Stimulated activated CD4-positive, alpha-beta T cell treated with anti-CD3 and anti-CD28 coated beads, Interleukin-1b, Interleukin-23, amount 100 ng/mL, for 4 hours (primary cell): ENCODE measurements at places on chromosomes 7 and 10.

- DNase-seq, result no peak
These were observed 17.9 kb upstream of the BMPER start for GRCh38 chr7:33887266-33887975.

GRCh38 chr10:13946209-13946460 is 359.4 kb downstream of the PRPF18 start:
- no peak for DNase-seq

DNA sequence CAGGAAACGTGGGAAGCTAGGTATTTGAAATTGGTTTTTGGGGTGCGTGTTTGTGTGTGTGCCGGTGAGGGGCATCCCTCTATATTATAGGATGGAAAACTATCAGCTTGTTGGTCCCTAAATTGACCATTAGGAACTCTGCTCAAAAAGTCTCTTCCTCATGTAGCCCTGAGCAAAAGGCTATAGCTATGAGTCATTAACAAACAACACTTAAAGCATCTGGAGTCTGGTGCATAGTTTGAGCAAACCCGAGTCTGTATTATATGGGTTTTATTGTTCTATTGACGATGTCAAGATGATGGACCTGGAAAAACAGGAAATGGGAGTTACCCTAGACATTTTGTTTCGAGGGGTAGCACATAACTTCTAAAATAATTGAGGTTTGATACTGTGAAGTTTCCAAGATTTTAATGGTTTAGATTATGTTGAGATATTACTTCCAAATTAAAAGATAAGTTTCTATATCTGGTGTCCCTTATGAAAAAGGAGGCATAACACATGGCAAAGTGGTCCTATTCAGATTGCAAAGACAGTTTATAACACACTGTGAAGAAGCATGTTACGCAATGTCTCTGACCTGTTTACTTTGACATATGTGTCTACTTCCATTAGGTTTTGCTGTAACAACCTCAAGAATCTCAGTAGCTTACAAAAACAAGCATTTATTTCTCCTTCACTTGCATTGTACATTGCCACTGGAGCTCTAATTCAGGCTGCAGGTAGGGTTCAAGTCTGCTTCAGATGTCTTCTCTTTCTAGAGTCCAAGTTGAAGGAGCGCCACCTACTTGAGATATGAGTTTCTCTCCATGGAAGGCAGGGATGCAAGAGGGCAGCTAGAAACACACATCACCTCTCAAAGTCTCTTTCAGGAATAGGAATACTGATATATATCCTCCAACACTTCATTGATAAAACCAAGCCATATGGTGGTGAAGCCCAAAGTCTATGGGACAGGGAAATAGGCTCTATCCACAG is 357.7 kb downstream of the PHF14 start:
- DNase-seq, result no peak

DNA sequence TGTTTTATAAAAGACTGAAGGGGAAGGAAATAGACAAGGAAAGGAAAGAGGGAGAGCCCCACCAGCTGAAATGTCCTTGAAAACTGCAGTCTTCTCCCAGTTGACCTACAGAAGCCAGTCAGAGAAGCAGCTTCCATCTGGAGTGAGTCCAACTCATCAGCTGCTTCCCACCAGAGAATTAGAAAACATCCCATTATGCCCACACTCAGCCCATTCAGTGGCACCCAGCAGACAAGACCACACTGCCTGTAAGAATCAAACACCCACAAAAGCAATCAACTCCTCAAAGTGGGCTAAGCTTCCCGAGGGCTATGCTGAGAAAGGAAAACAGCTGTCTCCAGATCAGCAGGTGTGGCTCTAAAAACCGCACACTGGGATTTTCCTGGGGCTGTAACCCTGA is 29.6 kb upstream of the TMEM213 start:
- no peak for DNase-seq

GRCh38 chr7:27184337-27185012 is 557 bp downstream of the HOXA11 start:
- no peak for DNase-seq

- DNase-seq, result no peak
These were observed 27.8 kb upstream of the ITGB8 start for GRCh38 chr7:20302891-20303290.

DNA sequence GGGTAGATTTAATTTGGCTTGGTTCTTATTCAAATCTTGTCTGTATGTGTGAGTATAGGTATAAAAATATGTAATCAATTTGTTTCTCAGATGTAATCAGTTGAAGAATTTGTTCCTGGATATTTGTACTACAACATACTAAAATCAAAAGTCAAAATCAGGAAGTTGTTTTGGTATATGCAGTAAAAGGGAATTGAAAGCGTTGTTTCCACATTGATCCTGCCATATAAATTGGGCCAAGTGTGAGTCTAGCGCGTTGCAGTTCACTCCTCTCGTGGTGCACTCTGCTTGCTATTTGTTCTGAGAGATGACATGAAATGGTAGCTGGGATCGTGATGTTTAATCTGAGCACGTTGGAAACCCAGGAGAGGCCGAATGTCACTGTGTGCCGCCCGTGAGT is 55.9 kb downstream of the SHH start:
- no peak for DNase-seq

DNA sequence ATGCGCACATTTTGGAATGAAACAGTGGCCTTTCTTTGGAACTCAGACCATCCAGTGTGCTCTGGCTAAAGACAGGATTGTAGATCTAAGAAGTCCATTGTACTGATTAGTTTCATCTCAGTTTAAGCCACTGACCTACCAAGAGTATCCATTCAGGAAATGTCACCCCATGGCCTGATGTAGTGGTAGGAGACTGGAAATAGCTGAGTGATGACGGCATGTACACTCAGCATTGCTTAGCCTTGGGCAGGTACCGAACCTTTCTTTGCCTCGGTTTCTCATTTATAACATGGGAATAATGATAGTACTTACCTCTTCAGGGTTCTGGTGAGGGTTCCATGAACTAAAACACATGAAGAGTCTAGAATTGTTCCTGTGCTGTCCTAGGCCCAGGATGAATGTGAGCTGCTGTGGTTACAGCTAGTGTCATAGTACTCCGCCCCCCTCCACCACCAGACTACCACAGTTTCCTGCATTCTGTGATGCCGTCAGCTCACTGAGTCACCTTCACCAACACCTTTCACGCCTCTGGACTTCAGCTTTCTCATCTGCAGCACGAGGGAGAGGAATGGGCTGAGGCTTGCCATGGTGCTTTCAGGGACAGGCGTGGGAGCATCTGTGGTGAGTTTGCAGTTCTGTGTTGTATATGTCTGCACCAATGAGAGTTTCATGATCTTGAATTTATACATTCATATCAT is 484.0 kb upstream of the GALNT17 start:
- DNase-seq, result peak; percentile 30

DNA sequence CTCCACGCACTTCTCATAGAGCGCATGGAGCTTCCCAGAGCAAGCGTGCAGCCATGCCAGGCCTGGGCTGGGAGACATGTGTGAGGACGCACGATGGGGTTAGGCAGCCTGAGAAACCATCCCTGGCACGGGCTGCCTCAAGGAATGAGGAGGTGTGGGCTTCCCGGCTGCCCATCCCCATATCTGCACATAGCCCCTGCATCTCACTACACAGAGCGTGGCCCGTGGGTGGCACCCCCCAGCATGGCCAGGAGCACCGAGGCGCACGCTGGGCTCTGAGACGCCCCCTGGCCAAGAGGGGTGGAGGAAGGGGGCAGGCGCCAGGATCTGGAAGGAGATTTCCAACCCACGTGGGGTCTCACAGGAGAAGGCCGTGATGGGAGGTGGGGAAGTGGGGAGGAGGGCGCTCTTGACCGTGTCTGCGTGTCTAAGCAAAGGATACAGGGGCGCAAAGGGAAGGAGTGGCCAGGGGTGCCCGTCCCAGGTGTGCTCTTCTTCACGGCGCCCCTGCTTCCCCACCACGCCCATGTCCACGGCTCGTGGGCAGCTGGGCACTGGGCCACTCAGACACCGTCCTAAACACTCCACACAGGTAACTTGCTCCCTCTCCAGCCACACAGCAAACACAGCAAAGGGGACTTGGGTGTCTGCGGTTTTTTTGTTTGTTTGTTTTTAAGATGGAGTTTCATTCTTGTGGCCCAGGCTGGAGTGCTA is 340.5 kb downstream of the PTPRN2 start:
- no peak for DNase-seq

DNA sequence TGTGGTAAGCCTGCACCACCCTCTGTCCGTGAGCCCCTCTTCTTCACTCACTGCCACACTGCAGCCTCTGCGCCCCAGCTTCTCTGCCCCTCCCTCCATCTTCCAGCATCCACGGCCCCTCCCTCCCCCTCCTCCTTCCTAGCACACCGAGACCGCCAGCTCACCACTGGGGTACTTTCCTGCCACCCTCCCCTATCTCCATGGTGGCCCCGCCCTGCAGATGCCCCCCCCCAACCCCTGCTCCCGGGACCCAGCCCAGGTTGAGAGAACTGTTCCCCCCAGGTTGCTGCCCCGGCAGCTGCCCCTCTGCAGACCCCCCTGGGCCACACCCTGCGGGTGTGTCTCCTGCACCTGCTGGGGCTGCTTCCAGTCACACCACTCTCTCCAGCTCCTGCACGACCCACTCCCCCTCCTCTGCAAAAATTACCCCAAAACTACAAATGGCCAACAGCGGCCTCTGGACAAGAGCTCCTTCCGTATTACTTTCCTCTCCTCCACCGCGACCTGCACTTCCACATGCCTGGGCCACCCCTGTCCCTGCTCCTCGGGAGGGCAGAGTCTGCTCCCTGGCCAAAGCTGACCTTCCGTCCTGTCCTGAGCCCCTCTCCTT is 209.2 kb upstream of the PPP2R2D start:
- no peak for DNase-seq

- no peak for DNase-seq
These were observed 3.3 kb downstream of the ZNF503 start for GRCh38 chr10:75398200-75398691.

GRCh38 chr10:77494327-77494726 is 143.3 kb downstream of the KCNMA1 start:
- no peak for DNase-seq

GRCh38 chr10:128125944-128126764 is at the start of gene MKI67:
Gene MKI67, minus strand, starts transcription at chr10:128126423. Its CDS starts 756 bp downstream, at chr10:128125667.
- DNase-seq, result peak; percentile 87

GRCh38 chr10:12924911-12925310 is 76.6 kb downstream of the CCDC3 start:
- DNase-seq, result no peak

GRCh38 chr7:92639213-92639896 is 49.2 kb upstream of the FAM133B start:
- DNase-seq, result no peak

- DNase-seq, result no peak
These were observed 272.5 kb downstream of the SEMA3A start for GRCh38 chr7:83921941-83922607.

DNA sequence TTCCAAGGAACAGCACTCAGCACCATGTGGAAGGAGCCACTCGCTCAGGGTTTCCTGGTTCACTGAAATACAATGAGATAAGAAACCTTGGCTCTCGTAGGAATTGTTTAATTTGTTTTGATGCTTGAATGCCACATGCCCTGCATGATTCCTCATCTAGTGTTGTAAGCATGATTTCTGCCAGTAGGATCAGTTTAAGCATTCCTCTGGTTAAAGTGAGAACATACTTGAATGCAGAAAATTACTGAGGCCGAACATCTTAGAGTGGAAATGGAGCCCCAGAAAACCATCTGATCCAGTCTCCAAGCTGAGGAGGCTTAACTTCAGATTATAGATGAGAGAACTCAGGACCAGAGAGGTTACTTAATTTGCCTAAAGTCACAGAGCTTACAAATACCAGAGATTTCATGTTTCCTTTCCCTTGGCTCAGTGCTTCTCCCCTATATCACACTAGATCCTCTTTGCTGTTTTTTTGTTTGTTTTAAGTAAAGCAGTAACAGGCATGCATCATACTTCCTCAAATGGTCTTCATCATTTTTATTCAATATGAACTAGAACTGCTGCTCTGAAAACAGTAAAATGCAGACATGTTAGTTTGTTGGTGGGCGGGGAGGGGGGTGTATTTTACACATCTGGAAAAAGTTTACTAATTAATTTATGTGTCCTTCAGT is 125.1 kb downstream of the ADAM12 start:
- DNase-seq, result no peak

DNA sequence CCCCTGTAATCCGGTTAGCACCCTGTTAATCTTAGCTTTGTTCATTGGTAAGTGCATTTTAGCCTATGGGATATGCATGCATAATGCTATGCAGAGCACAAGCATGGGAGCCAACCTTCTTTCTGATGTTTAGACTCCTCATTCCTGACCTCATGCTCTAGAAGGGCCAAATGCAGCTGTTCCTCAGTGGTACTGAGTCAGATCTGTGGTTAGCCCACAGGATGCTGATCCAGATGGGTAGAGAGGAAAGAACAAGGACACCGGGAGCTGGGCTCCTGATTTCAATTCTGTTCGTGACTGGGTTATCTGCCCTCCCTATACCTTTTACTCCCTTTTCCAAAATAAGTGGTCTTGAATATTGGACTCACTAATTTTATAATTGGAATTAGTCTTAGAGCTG is 31.7 kb upstream of the C10orf90 start:
- no peak for DNase-seq

DNA sequence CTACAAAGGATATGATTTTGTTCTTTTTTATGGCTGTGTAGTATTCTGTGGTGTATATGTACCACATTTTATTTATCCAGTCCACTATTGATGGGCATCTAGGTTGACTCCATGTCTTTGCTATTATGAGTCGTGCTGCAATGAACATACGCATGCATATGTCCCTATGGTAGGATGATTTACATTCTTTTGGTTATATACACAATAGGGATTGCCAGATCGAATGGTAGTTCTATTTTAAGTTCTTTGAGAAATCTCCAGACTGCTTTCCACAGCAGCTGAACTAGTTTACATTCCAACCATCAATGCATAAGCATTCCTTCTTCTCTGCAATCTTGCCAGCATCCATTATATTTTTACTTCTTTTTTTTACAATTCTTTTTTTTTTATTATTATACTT is 35.6 kb upstream of the FAM13C start:
- DNase-seq, result no peak

GRCh38 chr10:94403380-94404213 is 1.3 kb downstream of the TBC1D12 start:
- DNase-seq, result no peak

- DNase-seq, result no peak
These were observed 22.9 kb downstream of the CRHR2 start for GRCh38 chr7:30659312-30659711.

GRCh38 chr10:90051474-90051873 is 350.1 kb downstream of the KIF20B start:
- no peak for DNase-seq

GRCh38 chr10:24884316-24884715 is 68.1 kb downstream of the PRTFDC1 start:
- no peak for DNase-seq

GRCh38 chr10:95394161-95394880 is 103.5 kb upstream of the PDLIM1 start:
- no peak for DNase-seq

GRCh38 chr7:128041203-128041602 is 10.0 kb upstream of the LRRC4 start:
- DNase-seq, result no peak

DNA sequence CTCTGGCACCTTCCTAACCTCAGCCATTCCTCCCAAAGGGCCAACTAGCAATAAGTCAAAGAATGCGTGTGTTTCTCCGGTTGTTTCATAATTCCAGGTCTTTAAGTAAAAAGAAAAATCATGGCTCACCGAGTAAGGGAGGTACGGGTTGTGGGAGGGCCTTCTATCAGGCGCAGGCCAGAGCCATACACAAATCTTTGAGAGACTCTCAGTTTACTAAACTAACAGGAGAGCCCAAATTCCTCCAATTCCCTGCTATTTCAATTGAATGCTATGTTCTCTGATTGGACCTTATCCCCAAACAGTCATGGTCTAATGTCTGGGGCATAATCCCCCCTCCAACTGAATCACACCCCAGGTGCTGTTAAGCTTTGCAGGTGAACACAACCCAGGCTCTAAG is 26.2 kb upstream of the SLF2 start:
- DNase-seq, result no peak
